Retinal pigment epithelial cell (primary cell): ENCODE measurements at places on chromosomes 11 and 22.
A peak's percentile ranks its signal among the peaks of the same experiment; 100 is the strongest.

DNA sequence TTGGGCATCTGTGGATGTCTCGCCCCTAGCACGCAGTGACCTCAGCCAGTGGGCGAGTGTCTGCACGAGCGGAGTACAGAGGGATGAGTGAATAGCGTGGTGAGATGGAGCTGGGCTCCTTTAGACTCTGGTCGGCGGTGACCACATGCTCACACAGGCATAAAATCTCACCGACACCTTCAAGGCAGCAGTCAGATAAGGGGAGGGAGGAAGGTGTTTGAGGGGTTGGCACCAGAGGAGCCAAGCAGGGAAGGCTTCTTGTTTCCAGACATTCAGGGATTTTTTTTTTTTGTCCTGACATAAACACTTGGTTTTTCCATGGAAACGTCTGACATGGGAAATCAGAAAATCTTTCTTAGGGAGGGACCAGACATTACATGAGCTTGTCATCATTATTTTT is 35.8 kb downstream of the GRIK4 start:
- DNase-seq: peak; percentile 73

- DNase-seq: no peak
Observed at GRCh38 chr11:101059331-101059730, 70.3 kb downstream of the PGR start.

DNA sequence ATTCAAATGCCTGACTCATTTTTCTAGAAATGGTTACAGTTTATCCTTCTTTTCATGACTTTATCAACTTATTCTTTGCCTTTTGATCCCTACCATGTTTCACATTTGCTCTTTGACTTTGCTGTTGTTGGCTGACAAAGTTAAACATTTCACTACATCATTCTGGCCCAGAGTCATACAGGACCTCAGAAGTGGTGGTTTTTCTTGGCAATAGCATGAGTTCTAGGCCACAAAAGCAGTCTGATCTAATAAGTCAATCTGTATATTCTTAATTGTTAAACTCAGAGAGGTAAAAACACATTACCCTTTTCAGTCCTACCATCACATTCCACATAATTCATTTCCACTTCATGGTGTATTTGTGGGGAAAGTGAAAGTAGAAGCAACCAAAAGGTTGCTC is 763.2 kb upstream of the TENM4 start:
- no peak for DNase-seq

GRCh38 chr11:612201-612960 is 3.4 kb downstream of the IRF7 start:
- DNase-seq: no peak

- DNase-seq: no peak
Observed at GRCh38 chr11:131299598-131300438, 70.6 kb upstream of the NTM start.

GRCh38 chr11:59755701-59756557 is 753 bp downstream of the STX3 start:
- peak; percentile 61 for DNase-seq

DNA sequence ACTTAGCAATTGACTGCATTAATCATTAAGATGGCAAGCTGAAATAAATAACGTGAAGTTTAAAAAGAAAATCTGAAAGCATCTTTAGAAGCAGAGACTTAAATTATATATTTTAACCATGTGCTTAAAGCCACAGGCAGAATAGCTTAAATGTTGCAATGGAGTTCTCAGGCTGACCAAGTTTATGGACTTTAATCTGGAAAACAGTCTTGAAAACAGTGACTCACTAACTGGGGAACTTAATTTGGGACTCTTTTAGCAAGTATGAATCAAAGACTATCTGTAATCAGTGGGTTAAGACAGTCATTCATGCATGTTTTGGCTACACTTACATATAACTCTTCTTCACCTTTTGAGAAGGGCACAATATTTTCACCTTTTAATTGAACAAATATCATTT is 12.6 kb upstream of the GLYATL1 start:
- DNase-seq: no peak

GRCh38 chr11:76263657-76264056 is 57.4 kb upstream of the WNT11 start:
- no peak for DNase-seq

- DNase-seq: no peak
Observed at GRCh38 chr11:17905477-17905876, 107.4 kb downstream of the SERGEF start.

- DNase-seq: no peak
Observed at GRCh38 chr22:25569361-25569760, 4.9 kb downstream of the GRK3 start.

DNA sequence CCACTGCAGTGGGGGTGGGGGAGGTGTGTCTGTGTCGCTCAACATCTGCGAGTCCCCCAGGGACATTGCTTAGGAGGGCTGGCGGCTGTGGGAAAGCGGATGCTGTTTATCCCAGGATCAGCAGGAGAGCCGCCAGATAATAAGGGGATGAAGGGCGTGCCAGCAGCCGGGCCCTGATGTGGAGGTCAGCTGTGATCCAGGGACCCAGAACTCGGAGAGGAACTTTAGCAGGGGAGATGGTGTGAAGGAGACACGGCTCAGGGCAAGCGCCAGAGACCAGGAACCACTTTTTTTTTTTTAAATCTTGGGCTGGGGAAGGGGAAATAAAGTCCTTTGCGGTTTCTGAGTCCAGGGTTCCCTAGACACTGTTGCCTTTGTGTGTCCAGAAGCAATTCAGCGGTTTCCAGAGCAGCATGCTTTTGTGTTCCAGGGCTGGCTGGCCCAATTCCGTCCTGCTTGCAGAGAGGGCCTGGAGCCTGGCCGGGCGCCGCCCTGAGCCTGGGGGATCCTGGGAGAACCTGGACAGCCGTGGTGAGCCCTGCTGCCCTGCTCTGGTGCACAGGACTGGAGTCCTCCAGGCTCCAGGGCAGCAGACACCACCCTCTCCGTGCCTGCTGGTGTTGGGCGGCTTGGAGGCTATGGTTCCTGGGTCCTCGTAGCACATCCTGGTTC is at the start of gene GRAMD4:
Gene GRAMD4, plus strand, starts transcription at position 557 of the 672 bp plus-strand sequence. CDS start 6,414 bp downstream, outside the sequence.
- no peak for DNase-seq

DNA sequence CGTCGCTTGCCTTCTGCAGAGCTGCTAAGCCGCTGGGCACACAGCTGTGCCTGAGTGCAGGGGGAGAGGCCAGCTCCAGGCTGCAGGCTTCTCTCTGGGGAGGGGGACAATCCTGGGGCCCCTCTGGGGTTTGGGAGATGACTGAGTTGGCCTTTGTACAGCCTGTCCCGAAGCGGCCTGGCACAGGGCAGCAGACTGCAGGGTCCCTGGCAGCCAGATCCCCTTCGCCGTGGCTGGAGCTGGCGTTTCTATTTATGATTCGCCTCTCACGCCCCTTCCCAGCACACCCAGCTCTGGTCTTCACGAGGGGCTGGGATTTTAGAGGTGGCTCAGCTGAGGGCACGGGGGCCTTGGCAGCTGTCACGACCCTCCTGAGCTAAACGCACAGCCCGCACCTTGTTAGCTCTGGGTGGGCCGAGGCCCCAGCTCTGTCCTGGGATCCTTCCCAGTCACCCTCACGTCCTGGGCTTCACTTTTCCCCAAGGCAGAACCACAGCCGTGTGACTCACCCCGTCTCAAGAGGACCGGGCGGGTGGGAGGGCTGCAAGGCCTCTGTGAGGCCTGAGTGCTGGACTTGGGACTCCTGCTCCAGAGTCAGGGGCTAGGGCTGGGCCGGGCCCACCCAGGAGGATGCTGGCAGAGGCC is 18.4 kb downstream of the OSBPL5 start:
- peak; percentile 14 for DNase-seq

DNA sequence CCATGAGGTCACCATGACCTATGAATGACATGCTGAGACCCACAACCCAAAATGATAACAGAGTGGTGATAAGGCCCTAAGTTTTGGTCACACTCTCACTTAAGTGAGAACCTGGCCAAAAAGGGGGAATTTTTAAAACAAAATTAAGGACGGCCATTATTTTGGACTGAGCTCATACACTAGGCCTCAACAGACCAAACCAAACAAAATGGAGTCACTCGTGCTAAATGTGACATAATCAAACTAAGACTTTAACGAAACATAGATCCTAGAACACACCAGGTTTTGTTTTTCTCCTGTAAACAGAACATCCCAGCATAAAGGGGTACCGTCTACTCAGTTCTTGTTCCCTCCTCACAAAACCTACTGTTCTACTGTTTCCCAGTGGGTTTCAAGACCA is 11.4 kb downstream of the APOBEC3H start:
- DNase-seq: no peak

- no peak for DNase-seq
Observed at GRCh38 chr11:109929308-109929707, 163.9 kb upstream of the ZC3H12C start.

DNA sequence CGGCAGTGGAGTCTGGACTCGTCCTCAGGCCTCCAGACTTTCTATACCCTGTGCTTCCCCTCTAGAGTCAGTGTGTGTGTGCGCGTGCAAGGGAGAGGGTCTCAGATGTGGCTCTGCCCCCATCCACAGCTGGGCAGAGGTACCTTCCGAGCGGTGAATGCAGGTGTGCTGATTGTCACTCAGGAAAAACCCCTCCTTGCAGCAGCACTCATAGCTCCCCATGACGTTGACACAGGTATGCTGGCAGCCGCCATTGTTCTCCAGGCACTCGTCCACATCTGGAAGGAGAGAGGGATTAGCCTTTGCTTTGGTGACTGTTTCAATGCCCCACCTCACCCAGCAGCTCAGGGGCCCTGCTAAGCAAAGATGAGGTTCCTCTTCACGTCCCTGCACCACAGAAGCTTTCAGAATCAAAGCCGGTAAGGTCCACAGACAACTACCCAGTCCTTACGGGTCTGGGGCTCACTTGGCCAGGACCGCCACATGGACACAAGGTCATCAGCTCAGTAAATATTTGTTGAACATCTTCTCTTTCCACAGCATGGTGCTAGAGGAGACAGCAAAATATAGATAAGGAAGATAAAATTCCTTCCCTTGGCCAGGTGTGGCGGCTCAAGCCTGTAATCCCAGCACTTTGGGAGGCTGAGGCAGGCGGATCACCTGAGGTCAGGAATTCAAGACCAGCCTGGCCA is 16.9 kb downstream of the SCUBE2 start:
- no peak for DNase-seq

DNA sequence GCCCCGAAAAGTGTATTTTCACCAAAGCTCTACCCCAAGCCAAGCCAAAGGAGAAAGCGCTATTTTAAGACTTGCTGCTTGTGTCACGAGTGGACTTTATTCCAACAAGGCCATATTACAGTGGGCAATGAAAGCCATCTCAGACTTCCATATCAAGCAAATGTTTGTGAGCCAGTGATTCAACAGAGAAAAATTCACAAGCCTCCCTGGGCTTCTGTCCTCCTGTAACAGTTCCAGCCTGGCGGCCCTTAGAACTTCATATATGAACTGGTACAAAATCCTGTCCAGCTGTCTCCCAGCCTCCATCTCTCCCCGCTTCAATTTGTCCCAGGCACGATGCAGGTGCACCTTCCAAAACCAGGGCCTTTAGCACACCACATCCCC is 11.2 kb downstream of the LARGE1 start:
- peak; percentile 25 for DNase-seq

DNA sequence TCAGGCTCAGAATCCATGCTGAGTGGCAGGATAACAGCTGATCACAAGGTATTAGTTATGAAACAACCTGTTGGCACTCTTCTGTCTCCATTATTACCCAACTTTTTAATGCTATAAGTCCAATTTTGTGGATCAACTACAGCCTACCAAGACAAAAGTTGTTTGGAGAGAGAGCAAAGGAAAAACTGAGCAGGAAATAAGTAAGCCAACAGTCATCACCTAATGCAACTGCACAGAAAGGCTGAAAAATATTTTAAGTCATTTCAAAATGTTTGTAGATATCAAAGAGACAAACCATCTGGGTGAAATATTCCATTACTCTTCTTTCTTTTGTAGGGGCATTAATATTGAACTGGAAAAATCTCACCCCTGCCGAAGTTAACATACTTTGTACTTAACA is 41.6 kb downstream of the FDX1 start:
- no peak for DNase-seq

GRCh38 chr11:31913985-31914384 is 102.9 kb upstream of the PAX6 start:
- DNase-seq: no peak

DNA sequence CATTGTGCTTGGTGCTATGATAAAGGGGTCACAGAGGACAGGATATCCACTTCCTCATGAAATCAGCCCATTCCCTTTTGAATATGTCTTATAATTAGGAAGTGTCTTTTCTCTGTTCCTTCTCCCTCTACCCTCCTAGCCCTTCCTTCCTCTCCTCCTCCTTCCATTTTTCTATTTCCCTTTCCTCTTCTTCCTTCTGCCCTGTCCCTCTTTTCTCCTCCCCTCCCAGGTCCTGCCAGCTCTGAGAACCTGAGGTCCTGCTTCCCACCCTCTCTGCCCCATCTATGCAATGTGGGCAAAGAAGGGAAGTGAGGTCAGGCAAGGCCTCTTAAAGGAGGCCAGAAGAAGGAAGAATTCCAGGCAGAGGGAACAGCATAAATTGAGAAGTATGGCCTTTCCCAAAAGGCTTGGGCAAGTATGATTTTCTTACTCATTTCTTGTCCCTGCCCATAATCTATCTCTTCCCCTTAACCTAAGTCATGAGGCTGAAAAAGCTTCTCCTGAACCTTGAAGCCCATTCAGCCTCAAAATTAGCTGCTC is 7.7 kb upstream of the UBASH3B start:
- DNase-seq: no peak

GRCh38 chr11:130839981-130840666 is 76.2 kb downstream of the SNX19 start:
- no peak for DNase-seq

- DNase-seq: no peak
Observed at GRCh38 chr11:63282579-63282978, 39.2 kb upstream of the SLC22A25 start.

DNA sequence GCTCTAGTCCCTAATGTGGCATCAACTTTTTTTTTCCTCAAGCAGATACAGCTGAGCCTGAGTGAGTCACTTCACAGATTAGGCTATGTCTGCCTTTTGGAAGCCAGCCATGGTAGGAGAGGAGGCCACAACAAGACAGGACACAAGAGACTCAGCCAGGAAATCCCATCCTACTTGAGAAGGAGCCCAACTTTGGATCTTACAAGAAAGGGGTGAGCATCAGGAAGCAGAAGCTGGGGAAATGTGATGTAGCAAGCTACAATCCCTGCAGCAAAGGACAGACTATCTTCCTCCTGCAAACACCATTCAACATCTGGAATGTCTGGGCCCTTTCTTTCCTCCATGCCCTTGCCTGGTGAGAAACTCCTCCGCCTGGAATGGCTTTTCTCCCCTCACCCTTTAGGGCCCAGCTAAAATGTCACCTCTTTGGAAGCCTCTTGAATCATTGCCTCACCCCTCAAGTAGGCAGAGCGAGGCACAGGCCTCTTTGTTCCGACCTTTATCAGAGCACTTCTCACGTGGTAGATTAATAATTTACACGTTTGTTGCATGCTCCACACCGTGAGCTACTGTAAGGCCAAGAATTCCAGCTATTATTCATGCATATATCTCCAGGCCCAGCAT is 156.4 kb upstream of the PITPNB start:
- DNase-seq: no peak
